ENCODE measurements at places on chromosomes 5 and 9.

DNA sequence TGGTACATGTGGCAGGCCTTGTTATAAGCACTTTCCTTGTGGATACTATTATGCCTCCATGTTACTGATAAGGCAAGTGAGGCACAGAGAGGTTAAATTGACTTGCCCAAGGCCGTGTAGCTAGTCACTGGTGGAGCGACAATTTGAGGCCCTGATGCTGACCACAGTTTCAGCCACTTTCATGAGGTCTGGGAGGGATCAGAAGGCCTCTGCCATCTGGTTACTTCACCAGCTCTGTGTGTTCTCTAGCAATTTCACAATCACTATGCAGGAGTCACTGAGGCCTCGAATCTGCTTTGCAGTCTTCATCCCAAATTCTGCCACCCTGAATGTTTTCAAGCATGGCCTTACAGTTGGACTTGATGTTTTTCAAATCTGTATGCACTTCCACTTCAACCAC, 9.1 kb downstream of the LRRC70 start:
- no peak for DNase-seq

DNA sequence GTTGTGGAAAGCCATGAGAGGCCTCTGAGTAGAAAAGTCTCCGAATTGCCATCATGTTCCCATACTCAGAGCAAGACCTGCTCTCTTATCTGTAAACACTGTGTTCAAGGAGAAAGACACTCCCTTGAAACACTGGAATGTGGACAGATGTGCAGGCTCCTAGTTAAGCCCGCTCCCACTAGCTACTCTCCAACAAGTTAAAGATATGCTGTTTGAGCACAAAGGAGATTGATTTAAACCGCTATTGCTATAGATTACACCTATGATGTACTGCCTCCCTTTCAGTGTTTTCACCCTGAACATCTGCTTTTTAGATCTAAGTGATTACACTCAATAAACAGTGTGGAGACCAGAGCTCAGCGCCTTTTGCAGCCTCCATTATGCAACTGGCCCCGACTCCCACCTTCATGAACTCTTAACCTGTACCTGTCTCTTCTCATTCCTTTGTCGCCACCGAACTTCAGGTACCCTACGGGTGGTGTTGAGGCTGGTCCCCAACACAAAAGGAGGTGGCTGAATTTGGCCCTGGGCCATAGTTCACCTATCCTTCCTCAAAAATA, 47.5 kb downstream of the TMEM245 start:
- no peak for DNase-seq

DNA sequence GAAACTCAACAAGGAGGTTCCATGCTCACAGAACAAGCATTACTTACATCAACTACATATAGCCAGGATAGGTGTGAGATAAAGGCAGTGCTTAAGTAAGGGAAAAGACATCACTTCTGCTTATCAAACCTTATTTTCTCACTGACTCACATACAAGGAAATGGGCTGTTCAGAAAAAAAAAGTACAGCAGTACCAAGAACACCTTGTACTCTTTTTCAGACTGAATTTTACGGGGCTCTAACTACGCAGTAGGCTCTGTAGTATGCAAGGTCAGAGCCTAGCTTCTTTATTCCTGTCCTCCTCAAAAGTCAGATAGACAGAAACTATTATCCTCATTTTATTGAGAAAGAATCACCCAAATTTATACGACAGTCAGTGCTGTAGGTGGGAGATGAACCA, 5.8 kb downstream of the PSMB7 start:
- DNase-seq = no peak

- DNase-seq = no peak
These were observed 73.0 kb downstream of the KCNT1 start for GRCh38 chr9:135774794-135775525.

DNA sequence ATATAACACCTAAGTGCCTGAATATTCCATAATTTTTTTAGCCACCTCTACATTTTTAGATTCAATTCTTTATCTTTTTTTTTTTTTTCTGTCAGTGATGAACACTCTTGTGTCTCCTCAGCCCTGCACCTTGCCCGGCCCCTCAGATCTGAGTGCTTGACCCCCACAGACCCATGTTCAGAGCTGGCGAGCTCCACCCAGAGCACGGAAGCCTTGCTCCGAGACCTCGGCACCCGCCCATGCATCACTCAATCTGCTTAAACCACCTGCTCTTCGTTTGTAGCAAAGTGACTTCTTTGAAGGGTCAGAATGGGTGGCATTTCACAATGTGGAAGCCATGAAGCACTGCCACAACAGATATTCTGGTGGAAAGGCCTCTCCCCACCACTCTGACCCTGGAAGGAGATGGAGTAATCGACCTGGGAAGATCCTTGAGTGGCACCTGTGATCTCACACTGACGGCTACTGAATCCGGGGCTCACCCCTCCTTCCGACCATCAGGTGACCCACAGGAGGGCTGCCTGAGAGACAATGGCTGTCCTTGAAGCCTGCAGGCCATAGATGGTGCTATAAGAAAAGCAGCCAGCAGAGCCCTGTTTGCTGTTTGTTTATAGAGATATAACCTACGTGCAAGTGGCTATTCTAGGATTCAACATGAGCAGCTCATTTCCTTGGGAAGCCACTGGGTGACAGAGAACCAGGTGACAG, 261.1 kb upstream of the IRX4 start:
- DNase-seq = no peak

DNA sequence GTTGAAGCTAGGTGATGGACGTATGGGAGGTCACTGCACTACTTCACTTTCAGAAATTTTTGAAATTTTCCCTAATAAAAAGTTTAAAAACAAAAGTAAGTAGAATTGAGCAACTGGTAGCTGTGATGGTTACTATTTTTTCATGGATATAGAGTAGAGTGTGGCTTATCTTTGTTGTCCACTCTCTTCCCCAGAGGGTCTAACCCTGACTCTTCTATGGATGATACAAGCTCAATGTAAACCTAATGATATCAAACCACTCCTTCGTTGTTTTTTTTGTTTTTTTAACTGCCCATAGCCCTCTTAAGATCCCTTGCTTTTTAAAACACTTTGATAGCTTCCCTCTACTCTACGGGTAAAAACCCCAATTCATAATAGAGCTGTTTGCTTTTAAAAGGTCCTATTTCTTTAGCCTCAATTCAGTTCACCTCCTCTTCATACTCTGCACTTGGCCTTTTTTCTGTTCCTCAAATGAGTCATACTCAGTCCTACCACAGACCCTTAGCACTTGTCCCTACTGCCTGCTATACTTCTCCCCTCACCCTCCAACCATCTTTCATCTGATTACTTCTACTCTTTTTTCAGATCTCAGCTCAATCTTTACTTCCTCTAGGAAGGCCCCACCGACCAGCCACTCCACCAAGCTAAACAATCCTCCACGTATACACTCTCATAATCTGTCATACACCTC, 2.6 kb downstream of the HDAC3 start:
- peak; percentile 6 for DNase-seq

GRCh38 chr5:113548396-113548795, 34.9 kb downstream of the YTHDC2 start:
- DNase-seq = no peak

DNA sequence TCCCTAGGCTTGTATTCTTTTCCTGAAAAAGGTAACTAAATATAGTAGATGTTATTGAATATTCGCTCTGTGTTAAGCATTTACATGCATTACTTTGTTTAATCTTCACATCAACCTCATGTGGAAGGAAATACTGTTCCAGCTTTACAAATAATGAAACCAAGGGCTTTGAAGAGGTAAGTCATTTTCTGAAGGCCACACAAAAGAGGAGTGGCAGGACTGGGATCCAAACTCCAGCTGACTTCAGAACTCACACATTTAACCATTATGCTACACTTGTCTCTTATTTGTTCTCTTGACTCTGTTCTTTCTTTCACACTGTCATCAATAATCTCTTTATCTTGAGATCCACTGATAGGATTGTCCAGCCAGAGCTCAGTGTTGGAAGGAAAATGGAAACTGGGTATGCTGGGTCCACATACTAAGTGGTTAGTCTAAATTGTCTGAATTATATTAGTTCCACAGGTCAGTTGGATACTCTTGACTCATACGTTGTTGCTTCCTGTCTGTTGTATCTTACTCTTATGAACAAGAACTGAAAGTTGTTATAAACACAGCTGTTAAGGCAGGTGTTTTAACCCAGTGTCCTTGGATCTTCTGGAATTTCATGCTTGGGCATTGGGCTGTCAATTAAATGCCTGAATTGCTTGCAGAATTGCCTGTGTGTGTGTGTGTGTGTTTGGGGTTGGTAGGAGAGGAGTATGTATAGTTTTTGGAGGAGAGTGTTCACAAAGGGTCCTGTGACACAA, 65.6 kb downstream of the TLE4 start:
- DNase-seq = no peak

DNA sequence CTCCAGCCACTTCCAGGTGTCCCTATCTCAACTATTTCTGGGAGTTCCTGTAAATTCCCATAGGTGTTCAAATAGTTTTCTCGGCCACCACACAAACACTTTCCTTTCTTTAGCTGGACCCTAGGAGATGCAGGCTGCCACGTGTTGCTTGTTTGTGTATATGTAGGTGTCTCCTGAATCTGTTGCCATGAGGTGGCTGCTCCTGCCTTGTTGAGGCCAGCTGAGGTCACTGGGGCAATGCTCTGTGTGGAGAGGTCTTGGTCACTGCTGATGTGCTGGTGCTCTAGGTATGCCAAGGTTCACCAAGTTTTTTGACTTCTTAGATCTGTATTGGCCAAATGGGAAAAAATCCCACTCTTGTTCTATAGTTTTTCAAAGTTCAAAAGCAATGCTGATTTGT, 132.5 kb upstream of the CHD1 start:
- no peak for DNase-seq

GRCh38 chr5:35438786-35439185, 178.9 kb upstream of the SPEF2 start:
- no peak for DNase-seq

DNA sequence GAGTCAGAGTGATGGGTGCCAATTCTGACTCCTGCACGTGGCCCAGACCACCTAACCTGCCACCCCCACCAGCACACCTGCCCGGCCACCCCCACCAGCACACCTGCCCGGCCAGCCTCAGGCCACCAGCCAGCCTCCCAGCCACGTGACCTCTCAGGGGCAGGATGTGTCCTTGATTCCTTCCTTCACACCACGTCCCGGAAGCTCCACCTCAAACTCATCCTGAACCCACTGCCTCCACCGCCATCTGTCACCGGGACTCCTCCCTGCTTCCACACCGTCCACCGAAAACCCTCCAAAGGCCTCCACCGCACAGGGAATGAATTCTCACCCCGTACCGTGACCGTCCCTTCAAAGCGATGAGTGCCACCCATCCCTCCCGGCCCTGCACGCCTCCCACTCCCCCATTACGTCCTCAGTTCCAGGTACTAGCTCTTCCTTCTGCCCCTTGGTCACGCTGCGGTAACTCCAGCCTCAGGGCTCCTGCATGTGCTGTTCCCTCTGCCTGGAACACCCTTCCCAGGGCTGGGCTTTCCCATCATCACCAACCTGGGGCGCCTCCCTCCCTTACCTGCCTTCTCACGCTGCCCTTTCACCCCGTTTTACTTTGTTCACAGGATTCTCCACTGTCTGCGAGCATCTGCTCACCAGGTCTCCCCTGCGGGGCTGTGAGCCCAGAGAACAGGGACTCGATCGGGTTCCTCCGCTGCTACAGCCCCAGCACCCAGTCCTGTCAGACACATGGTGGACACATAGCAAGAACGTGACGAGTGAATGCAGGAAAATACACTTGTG, 82.9 kb downstream of the ADAMTS2 start:
- peak; percentile 15 for DNase-seq

GRCh38 chr5:10699281-10699874, 61.7 kb downstream of the DAP start:
- DNase-seq = no peak

- no peak for DNase-seq
These were observed 524 bp downstream of the FUBP3 start for GRCh38 chr9:130579738-130580463.

- no peak for DNase-seq
These were observed 2.9 kb downstream of the CCDC107 start for GRCh38 chr9:35660966-35661415.

DNA sequence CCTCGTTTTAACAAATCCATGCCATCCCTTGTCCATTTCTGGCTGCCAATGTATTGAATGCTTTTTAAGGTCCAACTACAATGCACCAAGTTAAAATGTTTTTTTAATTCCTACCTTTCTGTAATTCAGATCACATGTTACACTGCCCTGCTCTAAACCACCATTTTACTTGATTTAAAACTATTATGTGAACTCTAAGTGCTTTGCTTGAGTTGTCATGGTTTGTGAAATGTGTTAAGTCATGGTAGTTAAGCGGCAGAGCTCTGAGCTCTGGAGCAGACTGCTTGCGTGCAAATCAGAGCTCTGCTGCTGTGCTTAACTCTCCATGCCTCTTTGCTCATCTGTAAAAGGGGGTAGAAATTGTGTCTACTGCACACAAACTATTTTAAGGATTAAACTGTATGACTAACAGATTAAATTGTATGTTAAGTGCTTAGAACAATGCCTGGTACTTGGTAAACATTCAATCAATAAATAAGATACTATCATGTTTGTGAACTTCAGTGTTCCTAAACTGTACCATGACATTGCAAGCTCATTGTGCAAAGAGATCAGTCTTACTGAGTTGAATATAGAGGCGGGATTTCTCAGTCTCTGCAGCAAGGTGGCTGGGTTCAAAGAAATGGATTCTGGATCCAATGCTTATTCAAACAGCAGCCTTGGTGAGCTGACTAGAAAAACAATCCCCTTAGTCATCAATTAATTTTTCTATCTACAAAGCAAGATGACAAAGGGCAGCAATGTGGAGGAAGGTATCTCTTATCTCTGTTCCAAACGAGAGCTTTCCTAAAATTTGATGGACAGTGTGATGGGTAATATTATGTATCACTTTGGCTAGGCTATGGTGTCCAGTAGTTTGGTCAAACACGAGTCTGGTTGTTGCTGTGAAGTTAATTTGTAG, 16.1 kb upstream of the CMBL start:
- no peak for DNase-seq

DNA sequence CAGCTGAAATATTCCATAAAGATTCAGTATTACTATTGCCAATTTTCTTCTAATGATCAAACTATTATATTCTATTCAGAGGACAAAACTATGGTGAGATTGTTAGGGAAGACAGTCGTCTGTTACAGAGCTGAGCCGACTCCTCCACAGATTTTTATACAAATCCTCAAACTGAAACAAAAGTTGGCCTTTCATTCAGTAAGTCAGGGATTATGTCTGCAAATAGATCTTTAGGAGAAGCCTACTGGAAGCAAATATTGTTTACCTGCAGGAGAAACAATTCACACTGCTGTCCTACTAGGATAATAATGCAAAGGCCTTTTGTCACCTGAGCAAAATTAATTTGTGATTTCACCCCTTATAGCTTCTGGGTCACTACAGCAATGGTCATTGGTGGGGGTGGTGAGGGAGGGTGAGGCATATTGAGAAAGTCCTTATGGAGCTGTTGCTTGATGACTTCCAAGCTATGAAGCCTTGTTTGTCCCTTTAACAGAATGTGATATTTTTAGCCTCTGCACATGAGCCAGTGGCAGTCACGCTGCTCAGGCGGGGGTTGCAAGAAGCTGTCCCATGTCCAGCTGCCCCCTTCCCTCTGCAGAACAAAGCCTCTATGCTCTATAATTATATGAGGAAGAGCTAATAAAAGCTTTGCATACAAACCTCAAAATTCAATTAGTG, 200.5 kb upstream of the KLF9 start:
- DNase-seq = peak; percentile 34

- DNase-seq = no peak
These were observed 98.9 kb downstream of the LIX1 start for GRCh38 chr5:97043511-97043910.

Measured in right hindlimb (tissue), 1 donor.